Daoy (cell line): ENCODE measurements at places on chromosomes 11 and 22.
A peak's percentile ranks its signal among the peaks of the same experiment; 100 is the strongest.

GRCh38 chr22:46936378-46936903, 174.0 kb downstream of the TBC1D22A start:
- no peak for DNase-seq

DNA sequence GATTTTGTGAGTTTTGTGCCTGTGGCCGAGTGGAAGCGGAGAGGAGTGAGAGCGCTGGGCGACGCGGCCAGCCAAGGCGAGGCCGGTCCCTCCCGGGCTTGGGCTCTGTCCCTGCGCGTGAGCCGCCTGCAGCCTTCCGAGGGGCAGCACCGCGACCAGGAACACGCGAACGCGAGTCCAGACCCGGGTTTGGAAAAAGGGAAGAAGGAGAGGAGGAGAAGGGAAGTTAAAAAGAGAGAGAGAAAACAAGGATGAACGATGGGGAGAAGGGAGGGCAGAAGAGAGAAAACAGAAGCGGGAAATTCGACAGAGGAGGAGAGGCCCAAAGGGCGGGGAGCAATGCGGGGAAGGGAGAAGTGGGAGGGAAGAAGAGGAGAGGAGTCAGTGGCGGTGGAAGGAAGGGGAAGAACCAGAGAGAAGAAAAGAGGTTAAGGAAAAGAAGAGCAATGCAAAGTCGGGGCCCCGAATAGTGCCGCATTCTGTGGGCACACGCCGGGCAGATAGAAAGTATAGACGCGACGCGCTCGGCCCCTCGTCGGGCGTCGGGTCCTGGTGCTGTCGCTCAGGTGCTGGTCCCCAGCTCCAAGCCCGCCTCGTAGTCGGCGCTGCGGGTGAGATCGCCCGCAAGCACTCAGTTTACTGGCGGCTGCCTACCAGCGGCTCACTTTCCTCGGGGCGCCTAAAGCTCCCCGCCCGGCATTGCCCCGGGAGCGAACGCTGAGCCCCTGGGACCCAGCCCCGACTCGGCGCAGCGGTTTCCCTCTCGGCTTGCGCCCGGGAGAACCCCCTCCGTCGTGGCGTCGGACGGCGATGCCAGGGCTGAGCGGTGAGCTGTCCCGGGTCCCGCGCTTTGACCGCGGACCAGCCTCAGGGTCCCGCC, 2.8 kb upstream of the BARX2 start:
- DNase-seq, result peak; percentile 18

- DNase-seq, result no peak
These were observed 86.1 kb upstream of the BID start for GRCh38 chr22:17860220-17860965.

DNA sequence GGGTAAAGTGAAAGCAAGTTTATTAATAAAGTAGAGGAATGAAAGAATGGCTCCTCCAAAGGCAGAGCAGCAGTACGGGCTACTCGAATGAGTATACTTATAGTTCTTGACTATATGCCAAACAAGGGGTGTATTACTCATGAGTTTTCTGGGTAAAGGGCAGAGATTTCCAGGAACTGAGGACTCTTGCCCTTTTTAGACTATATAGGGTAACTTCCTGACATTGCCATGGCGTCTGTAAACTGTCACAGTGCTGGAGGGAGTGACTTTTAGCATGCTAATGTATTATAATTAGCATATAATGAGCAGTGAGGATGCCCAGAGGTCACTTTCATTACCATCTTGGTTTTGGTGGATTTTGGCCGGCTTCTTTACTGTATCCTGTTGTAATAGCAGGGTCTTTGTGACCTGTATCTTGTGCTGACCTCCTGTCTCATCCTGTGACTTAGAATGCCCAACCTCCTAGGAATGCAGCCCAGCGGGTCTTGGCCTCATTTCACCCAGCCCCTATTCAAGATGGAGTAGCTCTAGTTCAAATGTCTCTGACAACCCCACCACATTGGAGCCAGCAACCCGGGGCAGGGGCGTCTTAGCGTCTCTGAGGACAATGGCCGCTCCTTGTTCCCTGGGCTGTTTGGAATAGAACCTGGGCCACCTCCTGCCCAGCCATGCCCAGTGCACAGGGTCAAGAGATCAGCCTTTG, 34.9 kb upstream of the CD82 start:
- DNase-seq, result peak; percentile 44

- DNase-seq, result no peak
These were observed 58.4 kb downstream of the GALNT18 start for GRCh38 chr11:11563200-11563975.

GRCh38 chr11:120899720-120900119, 124.2 kb upstream of the TBCEL start:
- DNase-seq, result no peak

DNA sequence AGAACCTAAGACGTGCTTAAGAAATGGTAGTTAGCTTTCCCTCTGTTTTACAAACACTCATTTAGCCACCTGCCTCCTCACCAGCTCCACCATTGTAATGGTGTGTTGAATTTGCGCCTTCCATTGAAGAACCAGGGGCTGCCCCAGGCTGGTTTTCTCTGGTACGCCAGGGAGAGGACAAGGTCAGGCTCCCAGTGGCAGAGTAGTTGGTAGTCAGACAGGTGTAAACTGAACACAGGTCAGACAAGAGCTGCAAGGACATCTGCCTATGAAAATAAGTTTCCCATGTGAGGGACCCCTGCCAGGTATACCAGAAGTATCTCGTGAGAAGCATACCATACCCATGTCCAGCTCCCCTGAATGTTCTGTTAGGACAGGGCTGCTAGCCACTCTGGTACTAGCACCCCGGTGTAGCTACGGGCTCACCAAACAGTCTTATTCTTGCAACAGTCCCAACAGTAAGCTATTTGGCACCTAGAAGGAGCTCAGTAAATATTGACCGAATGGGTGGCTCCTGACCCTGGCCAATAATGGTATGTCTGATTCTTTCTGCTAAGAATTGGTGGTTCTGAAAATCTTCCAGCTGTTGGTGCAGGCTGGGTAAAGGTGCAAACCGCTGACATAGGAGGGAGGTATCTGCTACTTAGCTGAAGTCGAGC, 359.0 kb downstream of the LARGE1 start:
- no peak for DNase-seq

DNA sequence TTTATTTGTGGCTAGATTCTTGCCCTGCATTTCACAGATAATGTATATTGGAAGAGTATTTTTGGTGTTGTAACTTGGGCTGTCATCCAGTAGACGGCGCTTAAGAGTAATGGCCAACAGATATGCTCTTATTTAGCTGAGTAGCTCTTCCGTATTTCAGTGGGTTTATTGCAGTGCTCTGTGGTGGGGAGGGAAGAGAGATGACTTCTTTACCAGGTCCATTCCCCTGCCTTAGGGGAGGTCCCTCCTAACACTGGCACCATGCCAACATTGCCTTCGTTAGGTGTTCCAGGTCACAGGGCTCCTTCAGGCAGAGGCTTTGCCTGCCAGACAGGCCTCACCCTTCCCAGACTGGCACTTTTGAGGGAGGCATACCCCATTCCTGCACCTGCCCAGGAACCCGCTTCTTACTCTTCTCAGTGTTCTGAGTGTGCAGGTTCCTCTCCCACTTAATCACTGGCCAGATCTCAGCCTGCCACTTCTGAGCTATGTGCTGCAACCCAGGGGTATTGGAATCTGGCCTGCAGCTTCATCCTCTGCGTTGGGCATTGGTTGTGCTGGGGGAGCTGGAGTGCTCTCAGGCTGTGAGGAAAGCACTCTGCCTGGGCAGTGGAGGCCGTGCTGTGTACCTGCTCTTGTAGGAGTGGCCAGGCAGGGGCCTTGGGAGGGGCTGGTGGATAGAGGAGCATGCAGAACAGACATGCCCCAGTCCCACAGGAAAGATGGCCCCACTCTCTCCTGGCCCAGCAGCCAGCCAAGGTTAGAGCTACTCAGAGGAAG, 29.4 kb upstream of the SLN start:
- peak; percentile 43 for DNase-seq

GRCh38 chr22:26143806-26144325, 25.4 kb upstream of the SEZ6L start:
- DNase-seq, result peak; percentile 18

DNA sequence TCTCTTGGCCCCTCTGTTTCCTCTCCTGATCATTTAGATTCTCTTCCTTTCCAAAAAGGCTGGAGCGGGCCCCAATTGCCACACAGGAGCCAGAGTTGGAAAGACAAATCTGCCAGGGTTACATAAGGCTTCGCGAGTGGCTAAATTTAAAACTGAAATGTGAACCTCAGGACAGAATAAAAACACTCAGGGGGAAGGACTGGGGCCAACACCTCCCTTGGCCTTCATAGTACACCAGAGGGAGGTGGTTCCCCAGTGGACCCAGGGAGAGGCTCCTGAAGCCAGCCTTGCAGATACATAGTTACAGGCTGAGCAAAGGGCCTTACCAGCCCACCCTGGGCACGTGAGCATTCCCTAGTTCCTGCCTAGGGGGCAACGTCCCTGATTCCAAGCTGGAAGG, 150.1 kb downstream of the MN1 start:
- no peak for DNase-seq

DNA sequence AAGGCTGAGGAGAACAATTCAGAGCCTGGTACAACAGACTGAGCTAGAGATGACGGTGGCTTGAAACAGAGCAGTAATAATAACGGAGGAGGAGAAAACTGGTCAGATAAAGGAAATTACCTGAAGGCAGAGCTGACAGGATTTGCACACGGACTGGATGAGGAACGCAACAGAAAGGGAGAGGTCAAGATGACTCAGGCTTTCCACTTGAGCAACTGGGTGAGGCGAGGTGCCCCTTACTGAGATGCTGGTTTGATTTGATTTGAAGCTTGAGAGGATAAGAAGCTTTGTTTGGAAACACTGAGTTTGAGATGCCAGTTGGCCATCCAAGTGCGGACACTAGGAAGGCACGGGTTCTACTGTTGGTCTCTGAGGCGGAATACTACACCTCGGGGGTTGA, 35.4 kb upstream of the NRIP3 start:
- peak; percentile 40 for DNase-seq

GRCh38 chr11:33690290-33691065, 10.1 kb downstream of the C11orf91 start:
- DNase-seq, result peak; percentile 97

- peak; percentile 62 for DNase-seq
These were observed at the start of gene MAPK11 for GRCh38 chr22:50269970-50270665. TSS of gene MAPK11 (minus strand) at chr22:50270380. CDS start at chr22:50270292, 88 bp downstream.

DNA sequence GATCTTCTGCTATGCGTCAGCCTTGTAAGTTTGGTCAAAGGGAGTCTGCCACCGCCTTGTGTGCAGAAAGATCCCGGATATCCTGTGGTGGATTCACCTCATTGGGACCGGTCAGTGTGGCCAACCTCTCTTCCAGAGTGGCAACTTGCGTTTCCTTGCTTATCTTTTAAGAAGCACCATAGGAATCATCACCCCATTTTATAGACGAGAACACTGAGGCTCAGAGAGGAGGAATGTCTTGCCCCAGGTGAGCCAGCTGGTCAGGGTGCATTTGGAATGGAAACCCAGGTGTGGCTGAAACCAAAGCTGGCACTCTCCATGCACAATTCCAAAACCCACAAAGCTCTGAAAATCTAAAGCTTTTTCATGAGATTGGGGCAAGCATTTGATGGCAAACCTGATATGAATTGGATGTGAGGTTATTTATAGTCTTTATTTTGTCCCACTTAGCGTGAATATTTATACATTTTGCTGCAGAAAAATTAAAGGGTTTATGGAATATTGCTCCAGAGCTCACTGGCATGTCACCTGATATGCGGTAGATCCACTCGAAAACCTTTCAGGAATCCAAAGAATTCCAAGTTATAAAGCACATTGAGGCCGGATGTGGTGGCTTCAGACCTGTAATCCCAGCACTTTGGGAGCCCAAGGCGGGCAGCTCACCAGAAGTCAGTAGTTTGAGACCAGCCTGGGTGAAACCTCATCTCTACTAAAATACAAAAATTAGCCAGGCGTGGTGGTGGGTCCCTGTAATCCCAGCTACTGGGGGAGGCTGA, 12.1 kb upstream of the EIF3D start:
- DNase-seq, result peak; percentile 77

- no peak for DNase-seq
These were observed 21.2 kb upstream of the BDNF start for GRCh38 chr11:27721264-27722116.

DNA sequence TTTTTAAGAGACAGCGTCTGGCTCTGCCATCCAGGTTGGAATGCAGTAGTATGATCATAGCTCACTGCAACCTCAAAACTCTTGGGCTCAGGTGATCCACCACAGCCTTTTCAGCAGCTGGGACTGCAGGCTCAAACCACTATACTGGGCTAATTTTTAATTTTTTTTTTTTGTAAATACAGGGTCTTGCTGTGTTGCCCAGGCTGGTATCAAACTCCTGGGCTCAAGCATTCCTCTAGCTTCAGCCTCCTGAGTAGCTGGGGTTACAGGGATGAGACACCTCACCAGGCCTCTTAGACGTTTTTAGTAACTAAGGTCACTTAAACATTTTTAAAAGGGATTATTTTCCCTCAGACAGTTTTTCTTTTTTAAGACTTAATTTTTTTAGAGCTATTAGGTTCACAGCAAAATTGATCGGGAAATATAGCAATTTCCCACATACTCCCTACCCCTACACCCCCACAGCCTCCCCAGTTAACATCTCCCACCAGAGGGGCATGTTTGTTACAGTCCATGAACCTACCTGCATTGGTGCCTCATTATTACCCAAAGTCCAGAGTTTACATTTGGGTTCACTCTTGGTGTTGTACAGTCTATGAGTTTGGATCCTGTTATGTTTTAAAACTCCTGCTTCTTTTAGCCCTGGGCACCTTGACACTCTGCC, 3.9 kb downstream of the BCR start:
- DNase-seq, result no peak

DNA sequence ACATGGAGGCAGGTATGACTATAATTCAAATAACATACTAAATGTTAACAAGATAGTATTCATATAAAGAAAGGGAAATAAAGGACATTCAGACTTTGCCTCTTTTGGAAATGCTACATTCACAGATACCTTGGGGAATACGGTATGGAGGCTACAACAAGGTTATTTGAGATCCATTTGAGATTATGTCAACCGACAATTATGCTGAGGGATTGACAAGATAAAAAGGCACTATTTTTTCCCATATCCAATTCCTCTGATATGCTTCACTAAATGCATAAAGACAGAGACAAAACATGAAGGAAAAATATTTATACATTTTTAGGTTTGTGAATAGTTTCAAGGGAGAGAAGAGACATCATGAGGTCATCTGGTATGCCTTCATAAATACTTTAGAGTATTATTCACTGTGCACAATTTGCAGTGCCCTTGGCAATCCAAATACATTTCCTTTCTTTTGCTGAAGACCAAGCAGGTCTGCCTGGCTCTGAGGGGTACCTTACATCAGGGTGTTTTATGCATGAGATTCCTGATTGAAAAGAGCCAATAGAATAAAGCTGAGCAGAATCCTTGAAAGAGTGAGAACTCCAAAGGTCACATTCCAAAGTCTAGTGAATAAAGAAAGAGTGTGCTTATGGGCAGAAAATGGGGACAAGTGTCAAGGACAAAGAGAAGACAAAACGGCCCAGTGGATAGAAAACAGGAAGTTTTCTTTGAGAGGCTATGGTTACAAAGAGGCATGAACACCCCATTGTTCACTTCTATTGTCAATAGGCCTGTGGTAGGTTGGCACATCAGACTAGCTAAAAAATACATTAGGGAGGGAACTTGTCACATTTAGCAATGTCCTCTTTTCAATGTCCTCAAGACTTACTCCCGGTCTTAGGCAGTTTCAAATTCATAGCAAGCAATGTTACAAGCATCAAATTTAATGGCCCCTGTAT, 455.8 kb downstream of the LRRC4C start:
- DNase-seq, result no peak
